Natural killer cell (primary cell): ENCODE measurements at places on chromosomes 6 and 20. TPM values are rescaled to one million over a fixed set of nuclear protein-coding genes. Genes with fewer than 3 reads are reported as not detected.

GRCh38 chr6:36383606-36384005, 3.9 kb downstream of the ETV7 start:
- no peak overlapping the region for H3K27ac ChIP-seq
- H3K27me3 ChIP-seq: peaks cover 10% of the 10 kb centered on the region
- no peaks in the 10 kb centered on the region for H3K36me3 ChIP-seq
- no peak for DNase-seq
- peaks cover 20% of the 10 kb centered on the region for H3K4me1 ChIP-seq
- no peak overlapping the region for H3K4me3 ChIP-seq

DNA sequence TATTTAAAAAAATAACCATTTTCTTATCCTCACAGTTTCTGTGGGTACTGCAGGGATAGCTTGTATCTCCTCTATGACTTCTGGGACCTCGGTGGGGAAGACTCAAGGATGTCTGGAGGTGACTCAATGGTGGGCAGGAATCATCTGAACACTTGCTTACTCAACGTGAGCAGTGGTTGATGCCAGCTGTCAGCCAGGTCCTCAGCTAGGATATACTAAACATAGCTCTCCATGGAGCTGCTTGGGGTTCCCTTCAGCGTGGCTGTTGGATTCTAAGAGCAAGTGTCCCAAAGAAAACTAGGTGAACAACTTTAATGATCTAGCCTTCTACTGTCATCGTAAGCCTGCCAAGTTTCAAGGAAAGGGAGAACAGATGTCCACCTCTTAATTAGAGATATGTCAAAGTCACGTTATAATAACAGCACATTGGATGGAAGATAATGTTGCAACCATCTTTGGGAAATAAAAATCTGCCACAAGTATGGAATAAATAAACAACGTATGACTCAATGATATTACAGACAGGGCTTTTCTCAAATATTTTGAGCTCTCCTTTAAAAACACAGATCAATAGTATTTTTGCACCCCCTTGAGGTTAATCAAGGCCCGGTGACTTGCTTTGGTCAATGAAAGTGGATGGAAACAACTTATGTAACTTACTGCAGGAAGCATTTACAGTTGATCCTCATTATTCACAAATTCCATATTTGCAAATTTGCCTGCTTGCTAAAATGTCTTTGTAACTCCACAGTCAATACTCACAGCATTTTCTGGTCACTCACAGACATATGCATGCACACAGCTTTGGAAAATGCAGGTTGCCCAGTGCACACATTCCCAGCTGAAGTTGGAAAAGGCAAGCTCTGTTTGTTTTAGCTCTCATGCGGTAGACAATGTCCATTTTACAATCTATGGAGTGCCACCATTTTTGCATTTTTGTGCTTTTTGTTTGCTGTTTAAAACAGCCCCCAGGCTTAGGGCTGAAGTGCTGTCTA, 6.6 kb upstream of the HEBP2 start:
- no peaks in the 10 kb centered on the region for H3K4me1 ChIP-seq
- H3K27ac ChIP-seq: no peak overlapping the region
- H3K27me3 ChIP-seq: no peaks in the 10 kb centered on the region
- H3K4me3 ChIP-seq: no peak overlapping the region
- DNase-seq: no peak
- H3K36me3 ChIP-seq: no peaks in the 10 kb centered on the region

DNA sequence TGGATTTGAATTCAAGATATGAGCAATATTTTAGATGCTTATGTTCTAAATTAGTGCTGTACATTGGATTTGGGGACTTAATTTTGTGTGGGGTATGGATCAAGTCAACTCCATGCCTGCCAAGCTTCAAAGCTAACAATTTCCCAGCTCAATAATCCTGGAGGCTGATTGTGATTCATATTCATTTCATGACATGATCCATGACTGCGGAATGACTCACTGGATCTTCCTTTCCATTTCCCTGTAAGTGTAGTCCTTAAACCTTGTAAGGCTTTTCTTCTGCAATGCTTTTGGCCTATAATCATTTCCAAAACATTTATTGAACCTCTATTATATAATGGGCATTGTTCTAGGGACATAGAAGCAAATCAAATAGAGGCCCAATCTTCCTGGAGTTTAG, 44.7 kb upstream of the CCN2 start:
- no peak for DNase-seq

DNA sequence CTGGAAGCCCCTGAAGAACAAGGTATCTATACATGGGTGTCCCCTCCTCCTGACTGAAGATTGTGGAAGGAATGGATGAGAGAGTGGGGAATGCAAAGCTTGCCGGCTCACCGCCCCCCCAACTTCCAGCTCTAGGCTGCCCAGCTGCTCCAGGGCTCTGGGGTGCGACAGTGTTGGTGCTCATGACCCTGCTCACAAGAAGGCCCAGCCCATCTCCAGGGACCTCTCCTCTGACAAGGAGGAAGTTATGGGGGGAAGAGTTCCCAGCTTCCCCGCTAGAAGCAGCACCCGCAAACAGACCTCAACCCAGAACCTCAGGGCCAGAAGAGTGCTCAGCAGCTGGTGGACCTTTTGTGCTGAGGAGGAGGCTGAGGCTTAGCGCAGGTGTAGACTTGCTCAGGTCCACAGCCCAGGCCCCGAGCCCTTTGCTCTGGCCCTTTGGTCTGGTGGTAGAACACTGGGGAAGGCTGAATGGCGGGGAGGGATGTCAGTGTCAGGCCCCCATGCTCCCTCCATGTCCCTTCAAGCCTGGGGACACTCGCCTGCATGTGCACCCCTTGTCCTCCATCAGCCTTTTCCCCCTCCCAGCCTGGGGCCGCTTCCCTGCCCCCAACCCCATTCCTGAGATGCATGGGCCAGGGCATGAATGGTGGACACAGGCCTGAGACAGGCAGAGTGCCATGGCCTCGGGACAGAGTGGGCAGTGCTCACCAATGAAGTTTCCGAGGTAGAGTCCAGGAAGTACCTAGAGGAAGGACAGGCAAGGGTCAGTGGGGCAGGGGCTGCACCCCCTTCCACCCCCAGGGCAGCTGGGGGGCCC, 1.3 kb downstream of the DUSP15 start:
- peaks cover 20% of the 10 kb centered on the region for H3K4me1 ChIP-seq

DNA sequence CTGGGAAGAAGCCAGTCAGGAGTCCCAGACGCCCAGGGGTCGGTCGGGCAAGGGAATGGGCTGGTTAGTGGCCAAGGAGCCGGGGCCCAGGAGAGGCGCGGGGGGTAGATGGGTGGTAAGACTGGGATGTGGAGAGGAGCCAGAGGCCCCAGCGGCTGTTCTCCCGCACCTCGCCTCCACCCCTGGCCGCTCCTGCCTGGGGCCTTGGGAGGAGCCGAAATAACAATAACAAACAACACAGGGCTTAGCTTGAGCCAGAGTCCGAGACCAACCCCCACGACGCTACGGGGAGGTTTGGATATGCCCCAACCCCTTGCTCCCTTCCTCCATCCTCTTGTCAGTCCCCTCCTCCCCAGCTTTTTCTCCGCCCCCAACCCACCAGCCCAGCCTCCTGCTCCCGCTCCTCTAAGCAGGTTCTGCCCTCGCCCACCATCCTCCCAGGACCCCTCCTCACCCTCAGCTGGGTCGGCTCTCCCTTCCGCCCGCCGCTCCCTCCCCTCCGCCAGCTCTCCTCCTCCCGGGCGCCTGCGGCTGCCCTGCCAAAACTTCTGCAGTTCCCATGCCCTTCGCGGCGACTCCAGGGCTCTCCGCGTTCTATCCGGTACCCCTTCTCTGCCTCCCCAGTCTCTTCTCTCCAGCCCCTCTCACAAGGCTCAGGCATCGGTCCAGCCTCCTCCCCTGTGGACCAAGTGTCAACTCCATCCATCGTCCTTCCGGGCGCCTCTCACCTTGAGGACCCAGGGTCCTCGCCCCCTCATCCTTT, 1.1 kb downstream of the RNF39 start:
- H3K4me3 ChIP-seq: no peak overlapping the region
- peaks cover 35% of the 10 kb centered on the region for H3K27me3 ChIP-seq
- H3K4me1 ChIP-seq: peaks cover 24% of the 10 kb centered on the region
- H3K36me3 ChIP-seq: peaks cover 10% of the 10 kb centered on the region
- no peak overlapping the region for H3K27ac ChIP-seq

DNA sequence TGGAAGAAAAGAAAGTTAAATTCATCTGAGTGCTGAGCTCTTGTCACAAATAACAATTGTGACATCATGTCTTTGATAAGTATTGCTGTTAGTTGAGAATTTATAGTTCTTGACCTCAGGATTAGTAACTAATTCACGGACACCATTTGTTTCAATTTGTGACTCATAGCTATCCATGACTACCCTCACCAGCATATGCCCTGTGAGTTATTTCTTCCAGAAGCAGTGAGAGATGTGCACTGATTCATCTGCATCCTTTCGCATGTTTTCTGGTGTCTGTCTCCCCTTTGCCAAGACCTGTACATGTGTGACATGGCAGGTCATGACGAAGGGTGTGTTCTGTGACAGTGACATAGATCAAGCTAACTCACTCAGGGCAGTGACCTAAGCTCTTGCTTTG, 86.9 kb downstream of the SOBP start:
- H3K36me3 ChIP-seq: no peaks in the 10 kb centered on the region
- H3K27ac ChIP-seq: no peak overlapping the region
- no peaks in the 10 kb centered on the region for H3K4me1 ChIP-seq
- H3K27me3 ChIP-seq: no peaks in the 10 kb centered on the region
- DNase-seq: no peak

DNA sequence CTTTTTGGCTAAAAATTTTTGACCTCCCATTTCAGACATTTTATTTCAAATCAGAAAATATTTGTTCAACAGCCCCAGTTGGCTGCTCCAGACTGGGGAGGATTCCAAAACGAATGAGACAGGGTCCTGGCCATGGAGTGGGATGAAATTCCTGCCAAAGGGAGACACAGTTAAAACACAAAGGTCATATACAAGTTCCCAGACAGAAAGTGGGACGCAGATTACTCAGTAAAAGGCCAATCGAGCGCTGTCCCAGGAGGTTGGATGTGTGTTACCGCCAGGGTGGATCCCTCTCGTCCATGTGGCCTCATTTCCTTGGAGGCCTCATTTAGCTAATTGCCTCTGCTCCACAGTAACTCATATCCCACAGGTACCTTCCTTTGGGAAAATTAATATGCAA, 41.8 kb upstream of the NNAT start:
- no peak for DNase-seq
- no peaks in the 10 kb centered on the region for H3K36me3 ChIP-seq
- no peak overlapping the region for H3K4me3 ChIP-seq
- H3K4me1 ChIP-seq: no peaks in the 10 kb centered on the region
- H3K27me3 ChIP-seq: no peaks in the 10 kb centered on the region

DNA sequence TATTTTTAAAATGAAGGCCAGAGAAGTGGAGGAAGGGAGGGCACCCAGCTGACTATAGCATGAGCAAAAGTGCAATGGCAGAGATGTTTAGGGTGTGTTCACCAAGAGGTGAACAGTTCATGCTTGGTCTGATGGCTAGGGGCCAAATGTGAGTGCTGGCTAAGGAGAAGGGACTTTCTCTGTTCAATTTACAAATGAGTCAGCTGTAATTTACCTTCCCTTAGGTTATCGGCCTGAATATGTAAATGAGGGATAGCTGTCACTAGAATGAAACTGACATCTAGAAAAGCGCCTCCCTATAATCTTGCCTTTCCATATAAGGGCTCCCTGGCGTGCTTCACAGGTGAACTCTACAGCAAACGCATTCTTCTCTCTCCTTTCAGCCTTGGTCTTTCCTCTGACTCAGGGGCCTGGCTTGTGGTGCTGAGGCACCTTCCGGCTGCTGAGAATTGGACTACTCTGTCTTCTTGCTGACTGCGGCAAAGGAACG, 114.7 kb upstream of the BACH2 start:
- H3K36me3 ChIP-seq: no peaks in the 10 kb centered on the region
- DNase-seq: no peak
- H3K4me3 ChIP-seq: no peak overlapping the region
- no peaks in the 10 kb centered on the region for H3K27me3 ChIP-seq
- H3K4me1 ChIP-seq: peaks cover 17% of the 10 kb centered on the region

RAET1E gene
- not detected for total RNA-seq

CPXM1 gene
- total RNA-seq: 1.5 TPM

PKHD1 gene
- not detected for total RNA-seq

CDSN gene
- not detected for total RNA-seq
